ENCODE measurements at places on chromosomes 3 and 15.

GRCh38 chr3:126998728-126999127, 15.8 kb downstream of the PLXNA1 start:
- DNase-seq, result no peak

DNA sequence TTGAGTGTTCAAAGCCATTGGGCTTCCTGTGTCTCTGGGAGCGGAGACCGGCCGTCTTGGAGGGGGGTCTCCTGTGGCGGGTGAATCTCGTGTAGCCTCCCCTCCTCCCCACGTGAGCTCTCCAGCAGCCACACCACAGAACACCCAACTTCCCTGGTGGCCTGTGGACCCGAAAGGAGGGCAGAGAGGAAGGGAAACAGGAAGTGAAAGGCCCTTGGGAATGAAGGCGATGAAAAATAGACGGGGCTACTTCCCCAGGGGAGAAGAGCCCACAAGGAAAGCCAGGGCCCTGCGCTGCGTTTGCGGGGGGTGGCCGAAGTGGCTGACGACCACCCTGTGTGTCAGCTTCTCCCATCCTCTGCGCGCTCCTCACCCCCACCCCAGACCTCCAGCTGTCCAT, 5.4 kb downstream of the ANKRD63 start:
- no peak for DNase-seq

- DNase-seq, result peak; percentile 19
Observed at GRCh38 chr15:79595995-79596622, 164.0 kb downstream of the MINAR1 start.

GRCh38 chr3:113721636-113722035, 24.4 kb downstream of the NAA50 start:
- DNase-seq, result no peak

- no peak for DNase-seq
Observed at GRCh38 chr3:175005881-175006280, 146.7 kb downstream of the NAALADL2 start.

DNA sequence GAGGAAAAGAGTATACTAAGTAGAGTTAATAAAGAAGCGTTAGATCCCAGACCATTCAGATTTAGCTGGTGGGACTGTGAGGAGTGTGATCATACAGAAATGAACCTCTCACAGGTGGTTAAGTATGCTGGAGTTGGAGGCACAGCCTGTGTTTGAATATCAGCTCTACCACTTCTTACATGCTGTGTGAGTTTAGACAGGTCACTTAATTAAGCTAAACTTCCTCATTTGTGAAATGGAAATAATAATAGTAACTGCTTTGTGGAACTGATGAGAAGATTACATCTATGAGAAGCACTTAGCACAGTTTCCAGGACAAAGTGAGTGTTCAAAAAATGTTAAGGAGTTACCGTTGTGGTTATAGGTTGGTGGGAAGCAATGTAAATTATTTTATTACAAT, 8.4 kb downstream of the ACP3 start:
- no peak for DNase-seq

GRCh38 chr15:99467338-99467720, 98.5 kb upstream of the MEF2A start:
- DNase-seq, result no peak

- no peak for DNase-seq
Observed at GRCh38 chr3:160707187-160707794, 30.3 kb downstream of the ARL14 start.

DNA sequence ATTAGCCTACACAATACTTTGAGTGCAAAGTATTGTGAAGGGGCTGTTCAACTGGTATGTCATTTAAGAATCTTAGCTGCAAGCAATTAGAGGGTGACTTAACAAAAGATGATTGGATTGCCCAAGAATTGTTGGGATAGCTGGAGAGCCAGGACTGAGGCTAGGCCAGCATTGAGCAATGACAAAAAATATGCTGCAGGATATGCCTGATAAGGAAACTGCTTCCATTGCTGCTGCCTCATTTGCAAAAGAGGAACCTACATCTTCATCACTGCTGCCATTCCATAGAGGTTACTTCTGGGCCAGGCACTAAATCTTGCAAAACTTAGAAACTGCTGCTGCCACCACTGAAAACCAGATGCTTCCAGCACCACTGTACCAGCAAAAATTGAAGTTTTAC, 108.0 kb upstream of the TBC1D5 start:
- no peak for DNase-seq

DNA sequence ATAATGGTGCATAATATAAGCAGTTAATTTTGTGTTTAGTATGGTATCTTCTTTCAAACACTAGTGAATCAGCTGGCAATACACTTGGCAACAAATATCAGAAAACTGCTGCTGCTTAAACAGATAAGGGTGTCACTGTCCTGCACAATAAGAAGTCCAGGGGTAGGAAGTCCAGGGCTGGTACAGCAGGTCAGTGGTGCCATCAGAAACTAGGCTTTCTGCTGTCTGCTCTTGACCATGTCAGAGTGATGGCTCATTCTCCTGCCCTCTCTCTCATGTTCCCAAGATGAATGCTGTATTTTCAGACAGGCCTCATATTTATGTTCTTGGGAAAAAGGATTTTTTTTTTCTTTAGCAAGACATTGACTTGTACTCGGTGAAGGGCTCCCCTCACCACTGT, 9.2 kb upstream of the GRK7 start:
- DNase-seq, result no peak

DNA sequence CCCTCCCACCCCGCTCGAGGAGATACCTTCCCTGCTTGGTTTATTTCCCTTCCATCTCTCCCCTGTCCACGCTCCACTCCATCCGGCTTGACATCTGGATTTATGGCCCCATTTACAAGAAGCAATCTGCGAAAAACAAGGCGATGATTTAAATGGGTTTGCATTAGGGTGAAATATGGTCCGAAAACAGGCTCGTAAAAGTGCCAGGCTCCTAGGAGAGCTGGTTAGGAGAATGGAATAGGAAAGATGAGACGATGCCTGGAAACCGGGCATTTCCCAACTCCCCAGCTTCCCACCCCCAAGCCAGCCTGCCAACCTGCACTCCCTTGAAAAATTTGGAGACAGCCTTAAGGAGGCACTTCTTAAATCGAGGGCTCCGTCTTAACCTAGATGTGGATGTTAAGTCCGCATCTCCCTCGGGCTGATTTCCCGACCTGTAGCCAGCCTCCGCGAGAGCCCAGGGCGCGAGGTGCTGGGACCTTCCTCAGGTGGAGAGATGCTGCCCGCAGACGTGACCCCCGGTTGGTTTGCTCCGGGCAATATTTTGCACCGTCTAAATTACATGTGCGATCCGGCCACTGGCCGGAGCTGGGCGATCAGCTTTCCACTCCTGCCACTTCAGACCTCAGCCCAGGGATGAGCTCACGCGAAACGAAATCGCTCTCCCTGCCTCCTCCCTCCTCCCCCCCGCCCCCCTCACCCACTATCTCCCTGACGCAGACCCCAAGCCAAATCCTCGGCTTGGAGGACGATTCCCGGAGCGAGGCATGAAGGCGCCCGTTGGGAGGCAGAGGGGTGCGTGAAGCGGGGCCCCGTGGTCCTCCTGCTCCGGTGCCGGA, 1.3 kb downstream of the GRM7 start:
- DNase-seq, result no peak

DNA sequence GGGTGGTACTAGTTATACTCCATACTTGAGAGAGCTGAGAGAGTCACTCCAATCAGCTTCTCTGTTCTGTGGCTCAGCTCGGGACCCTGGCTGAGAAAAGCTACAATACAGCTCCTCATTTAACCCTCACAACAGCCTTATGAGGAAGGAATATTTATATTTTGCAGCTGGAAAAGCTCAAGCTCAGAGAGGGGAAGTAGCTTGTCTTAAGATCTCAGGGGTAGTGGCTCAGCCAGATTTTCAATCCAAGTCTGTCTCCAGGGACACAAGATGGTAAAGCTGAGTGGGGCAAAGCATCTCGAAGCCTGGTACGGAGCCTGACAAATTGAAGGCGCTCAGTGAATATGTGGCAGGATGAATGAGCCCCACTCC, 14.8 kb downstream of the SCAMP2 start:
- no peak for DNase-seq

GRCh38 chr3:112059497-112059896, 25.0 kb downstream of the TMPRSS7 start:
- DNase-seq, result no peak

- no peak for DNase-seq
Observed at GRCh38 chr3:159233734-159234133, 431.9 kb downstream of the MFSD1 start.

- no peak for DNase-seq
Observed at GRCh38 chr3:51817375-51817774, 38.3 kb upstream of the IQCF6 start.

DNA sequence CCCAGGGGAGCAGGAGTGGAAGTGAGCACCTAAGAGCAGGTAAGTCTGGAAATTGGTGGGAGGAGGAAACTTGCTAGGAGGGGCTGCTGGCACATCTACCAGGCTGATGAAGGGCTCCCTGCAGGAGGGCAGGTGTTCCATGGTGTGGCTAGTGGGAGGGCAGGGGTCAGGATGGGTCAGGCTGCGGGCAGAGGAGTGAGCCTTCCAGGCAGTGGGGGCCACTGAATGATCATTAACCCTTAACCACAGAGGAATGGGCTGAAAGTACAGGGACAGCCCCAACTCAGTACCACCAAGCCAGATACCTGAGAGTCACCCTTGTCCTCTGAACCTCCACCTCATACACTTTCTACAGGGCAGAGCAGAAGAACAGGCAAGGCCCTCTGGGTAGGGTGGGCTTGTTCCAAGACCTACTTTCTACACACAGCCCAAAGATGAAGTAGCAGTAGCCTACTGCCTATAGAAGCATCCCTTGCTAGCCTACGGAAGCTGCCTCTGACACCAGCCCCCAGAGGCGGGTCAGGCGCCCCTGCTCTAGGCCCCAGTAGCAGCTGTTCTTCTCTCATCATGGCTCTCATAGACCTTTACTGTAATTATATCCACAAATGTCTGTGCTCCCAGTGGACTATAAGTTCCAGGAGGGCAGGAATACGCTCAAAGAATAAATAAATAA, 4.6 kb downstream of the RAB6B start:
- no peak for DNase-seq

DNA sequence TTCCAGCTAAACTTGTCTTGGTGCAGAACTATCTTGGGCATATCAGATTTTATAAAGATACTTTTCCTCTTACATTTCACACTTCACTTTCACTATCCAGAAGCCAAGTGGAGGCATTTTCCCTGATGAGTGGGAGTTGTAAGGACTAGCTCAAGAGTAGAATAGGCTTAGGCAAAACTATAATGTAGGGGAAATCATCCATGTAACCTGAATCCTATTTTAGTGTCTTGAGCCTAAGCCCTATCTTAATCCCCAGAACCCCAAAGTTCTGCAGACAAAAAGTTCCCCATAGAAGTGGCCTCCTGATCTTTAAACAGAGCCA, 42.2 kb upstream of the CD47 start:
- DNase-seq, result no peak
